AG08395 (cell line): ENCODE measurements at places on chromosomes 3 and 15.
A peak's percentile ranks its signal among the peaks of the same experiment; 100 is the strongest.

- DNase-seq, result no peak
Observed at GRCh38 chr15:95127356-95127755, 896.0 kb downstream of the MCTP2 start.

- no peak for DNase-seq
Observed at GRCh38 chr3:43793648-43794372, 103.1 kb downstream of the ABHD5 start.

DNA sequence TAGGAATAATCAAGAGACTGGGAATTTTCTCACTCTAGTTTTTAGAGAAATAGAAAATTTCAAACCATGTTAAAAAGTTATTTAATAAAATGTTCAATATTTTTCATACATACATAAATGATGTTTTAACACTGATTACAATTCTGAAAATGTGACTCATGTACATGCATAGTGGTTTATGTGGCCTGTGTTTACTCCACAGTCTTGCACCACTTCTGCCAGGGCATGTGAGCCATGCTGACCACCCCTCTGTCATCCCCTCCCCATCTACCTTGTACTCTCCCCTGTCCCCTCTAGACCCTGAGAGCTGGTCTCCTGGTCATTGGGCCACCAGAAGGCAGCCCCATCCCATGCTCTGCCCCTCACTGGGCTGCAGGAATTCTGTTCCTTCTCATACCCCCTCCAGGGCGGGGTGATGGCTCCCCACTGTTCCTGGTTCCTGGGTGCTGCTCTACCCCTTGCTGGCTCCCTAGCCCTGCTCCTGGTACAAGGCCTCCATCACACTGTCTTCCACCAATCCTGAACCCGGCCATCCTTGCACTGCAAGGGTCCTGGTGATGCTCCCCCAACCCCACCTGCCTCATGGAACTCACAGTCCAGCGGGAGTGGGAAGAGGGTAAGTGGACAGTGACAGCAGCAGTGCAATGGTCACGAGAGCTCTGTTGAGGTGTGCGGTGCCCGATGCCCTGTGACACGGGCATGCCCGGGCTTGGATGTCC, 24.2 kb upstream of the SLC41A3 start:
- no peak for DNase-seq

DNA sequence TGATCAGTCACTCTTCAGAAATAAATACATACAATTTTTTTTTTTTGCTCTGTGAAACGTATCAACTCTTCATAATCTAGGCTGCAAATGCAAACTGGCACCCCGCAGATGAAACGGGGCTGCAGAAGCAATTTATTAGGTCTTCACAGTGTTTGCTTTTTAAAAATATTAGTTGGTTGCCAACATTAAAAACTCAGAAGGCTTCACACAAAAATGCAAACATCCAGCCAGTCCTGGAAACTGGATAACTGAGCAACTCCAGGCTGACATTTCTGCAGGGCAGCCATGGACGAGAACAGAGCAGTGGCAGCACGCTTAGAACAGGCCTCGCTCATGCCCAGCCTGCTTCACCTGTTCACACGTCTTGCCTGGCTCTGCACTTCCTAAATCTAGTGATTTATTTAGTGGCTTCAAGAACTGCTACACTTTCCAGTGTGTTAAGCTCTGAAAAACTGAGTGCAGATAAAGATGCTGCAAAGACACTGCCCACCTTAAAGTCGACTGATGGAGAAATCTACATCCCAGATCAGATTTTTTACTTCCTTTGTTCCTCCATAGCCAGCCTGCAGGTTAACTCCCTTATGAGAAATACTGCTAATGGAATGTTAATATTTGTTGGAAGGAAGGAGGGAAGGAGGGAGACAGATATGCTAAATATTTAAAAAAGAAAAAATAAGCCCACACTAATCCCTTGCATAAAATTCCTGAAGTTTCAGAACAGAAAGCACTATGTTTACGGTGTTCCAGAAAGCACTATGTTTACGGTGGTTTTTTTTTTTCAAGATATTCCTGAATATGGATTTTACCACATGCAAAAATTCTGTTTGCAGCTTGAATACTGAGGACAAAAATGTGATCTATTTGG, 53.6 kb downstream of the SETMAR start:
- no peak for DNase-seq

- DNase-seq, result no peak
Observed at GRCh38 chr15:69876064-69876940, 221.4 kb downstream of the TLE3 start.

- no peak for DNase-seq
Observed at GRCh38 chr15:67036775-67037555, 28.4 kb upstream of the SMAD3 start.

GRCh38 chr3:14550651-14551611, 10.8 kb upstream of the GRIP2 start:
- peak; percentile 51 for DNase-seq

- DNase-seq, result peak; percentile 38
Observed at GRCh38 chr3:67357610-67358458, 296.6 kb downstream of the SUCLG2 start.

GRCh38 chr3:53142986-53143385, 12.8 kb upstream of the RFT1 start:
- DNase-seq, result no peak

DNA sequence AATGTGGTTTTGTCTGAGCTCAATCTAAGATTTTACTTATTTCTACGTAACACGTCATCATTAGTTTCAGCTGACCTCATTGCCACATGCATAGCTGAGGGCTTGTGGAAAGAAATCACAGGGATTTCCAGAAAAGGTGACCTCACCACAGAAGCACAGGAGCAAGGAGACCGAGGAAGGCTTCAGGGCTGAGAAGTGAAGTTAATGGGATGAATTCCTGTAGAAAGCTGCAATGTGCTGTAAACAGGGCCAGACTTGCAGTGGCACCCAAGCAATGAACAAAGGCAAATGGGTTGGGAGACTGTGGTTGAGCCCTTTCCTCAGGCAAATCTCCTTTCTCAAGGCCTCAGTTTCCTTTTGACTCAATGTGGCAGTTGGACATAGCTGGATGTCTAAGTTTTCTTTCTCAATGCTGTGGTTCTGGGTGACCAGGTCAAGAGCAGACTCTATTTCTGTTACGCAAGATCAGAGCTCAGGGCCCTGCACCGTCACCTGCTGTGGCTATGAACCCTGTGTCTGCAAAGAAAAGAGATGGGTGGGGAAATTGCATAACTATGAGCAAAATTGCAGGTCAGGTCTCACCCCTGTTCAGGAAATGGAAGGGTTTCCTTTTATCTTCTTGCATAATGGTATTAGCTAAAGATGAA, 252.2 kb upstream of the TBL1XR1 start:
- DNase-seq, result no peak

GRCh38 chr15:41893422-41894250, at the start of gene SPTBN5:
Gene SPTBN5, minus strand, starts transcription at chr15:41894053. Its CDS starts 556 bp downstream, at chr15:41893497.
- DNase-seq, result no peak

DNA sequence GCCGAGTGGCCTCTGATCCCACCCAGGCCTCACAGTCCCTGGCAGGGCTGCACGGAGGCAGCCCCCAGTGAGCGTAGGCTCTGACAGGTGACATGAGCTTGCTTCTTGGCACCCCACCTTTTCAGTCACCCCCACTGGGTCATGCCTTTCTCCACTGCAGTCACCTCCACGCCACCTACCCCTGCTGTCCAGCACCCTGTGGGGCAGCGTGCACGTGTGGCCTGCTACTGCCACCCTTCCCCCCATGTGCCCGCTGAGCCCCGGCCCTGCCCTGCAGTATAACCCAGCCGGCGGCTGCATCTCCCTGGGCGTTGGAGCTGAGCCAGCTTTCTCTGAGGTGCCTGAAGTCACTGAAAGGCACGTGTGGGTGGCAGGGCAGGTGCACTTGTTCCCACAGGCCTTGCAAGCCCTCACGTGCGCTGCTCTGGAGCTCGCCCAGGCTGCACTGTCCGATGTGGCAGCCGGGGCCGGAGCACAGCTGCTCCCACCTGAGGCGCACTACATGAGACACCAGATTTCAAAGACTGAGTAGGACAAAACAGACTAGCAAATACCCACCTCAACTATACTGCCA, 65.6 kb downstream of the NIPA2 start:
- DNase-seq, result no peak

DNA sequence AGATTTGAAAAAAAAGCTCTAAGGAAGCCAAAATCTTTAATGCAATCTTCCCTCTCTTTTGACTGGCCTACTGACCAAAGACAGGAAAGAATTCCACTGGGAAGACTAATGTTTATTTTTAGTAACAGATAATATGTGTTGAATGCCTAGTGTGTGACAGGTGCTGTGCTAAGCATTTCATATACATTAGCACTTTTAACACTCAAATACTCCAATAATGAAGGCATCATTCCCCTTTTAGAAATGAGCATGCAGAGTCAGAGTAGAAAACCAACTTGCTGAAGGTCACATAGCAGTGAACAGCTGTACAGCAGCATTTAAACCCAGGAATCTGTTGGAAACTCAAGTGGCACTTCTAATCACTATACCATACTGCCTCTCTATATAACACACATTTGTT, 170.6 kb downstream of the MINAR1 start:
- no peak for DNase-seq

DNA sequence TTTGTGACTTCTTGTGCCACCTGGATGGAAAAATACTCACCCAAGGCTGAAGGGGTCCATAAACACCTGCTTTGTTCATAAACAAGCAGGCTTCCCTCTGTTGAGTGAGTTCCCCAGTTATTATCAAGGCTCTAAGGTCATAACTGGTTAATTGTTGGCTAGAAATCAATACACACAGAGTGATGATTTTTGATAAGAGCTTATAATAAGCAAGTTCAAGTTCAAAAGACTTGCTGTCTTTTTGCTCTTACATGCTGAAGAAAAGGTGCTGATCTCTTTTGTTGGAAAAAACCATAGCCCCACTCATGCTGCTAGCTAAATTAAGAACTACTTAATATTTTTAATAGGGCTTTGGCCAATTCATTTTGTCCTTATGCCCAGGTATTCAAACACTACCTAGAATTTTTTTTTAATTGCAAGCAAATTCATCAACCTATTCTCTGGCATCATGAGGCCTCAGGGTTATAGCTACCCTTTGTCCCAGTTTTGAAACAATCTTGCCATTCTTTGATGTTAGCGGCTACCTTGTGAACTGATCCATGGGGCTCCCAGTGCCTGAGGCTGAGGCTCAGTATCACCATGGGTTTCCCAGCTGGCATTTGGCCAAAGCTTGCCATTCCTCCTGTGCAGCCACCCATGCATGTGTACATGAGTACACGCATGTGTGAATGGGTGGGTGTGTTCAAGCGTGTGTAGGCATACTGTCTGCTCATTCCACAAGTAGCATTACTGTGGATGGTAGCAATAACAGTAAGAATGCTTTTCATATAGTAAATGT, 127.6 kb upstream of the LPP start:
- no peak for DNase-seq

- no peak for DNase-seq
Observed at GRCh38 chr3:149610351-149611105, 47.3 kb downstream of the WWTR1 start.

- no peak for DNase-seq
Observed at GRCh38 chr15:61444585-61444984, 215.5 kb upstream of the RORA start.

DNA sequence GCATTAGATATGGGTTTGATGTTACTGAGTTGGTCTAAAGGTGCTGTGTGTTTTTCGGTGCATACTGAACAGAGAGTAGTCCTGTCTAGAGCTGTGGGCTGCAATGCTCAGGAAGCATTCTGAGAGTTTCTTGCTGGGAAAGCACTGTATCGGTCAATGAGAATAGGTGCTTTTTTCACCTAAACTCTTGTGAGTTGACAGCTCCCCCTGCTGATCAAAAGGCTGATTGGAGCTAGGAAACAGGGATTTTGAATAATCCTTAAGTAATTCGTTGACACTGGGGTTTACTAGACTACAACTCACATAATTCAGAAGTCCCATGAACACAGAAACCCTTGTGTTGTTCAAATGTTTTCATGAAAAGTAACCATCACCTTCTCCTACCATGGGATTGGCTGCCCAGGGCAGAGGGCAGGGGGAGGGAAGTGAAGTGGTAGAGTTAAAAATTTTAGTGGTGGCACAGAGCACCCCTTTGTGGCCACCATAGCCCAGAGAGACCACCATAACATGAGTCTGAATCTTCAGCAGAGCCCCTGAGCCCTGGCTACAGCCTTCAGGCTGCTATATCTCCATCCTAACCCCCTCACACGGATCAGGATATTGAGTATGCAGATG, 13.0 kb upstream of the MANF start:
- peak; percentile 78 for DNase-seq

- no peak for DNase-seq
Observed at GRCh38 chr3:182438398-182438797, 354.9 kb upstream of the ATP11B start.

GRCh38 chr15:36617529-36618196, 38.2 kb downstream of the CDIN1 start:
- no peak for DNase-seq

DNA sequence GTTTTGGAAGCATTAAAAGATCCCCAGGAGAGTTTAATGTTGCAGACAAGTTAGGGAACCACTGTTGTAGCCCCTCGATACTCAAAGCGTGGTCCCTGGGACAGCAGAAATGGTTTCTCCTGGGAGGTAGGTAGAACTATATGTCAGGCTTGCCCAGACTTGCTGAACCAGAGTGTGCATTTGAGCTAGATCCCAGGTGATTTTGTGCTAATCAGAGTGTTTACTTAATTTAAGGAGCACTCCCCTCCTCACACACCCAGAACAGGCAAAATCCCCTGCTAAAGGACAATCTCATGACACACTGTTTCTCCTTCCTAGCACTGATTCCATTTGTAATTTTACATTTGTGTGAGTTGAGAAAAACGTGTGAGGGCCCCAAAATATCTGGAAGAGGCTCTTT, 24.3 kb downstream of the LMCD1 start:
- DNase-seq, result no peak

DNA sequence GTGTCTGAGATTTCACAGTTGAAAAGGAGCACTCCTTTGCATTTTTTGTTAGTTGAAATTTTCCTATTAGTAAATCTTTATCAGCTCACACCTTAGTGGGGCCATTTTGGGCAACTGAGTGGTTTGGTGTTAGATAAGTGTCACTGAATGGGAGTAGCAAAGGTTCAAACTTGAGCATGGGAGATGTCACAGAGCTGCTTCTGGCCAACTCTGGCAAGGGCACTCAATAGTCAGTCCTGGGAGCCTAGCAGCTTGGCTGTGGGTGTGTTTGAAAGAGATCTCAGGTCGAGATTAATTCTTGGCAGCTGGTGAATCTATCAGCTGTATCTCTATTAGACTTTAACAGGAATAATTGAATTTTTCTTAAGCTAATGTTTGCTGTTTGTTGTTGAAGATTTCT, 579.3 kb downstream of the EDEM1 start:
- DNase-seq, result no peak
